Dermis blood vessel endothelial cell (primary cell): ENCODE measurements at places on chromosomes 12 and 14.

GRCh38 chr12:53551889-53552291 is 44.6 kb upstream of the NPFF start:
- DNase-seq, result no peak

- DNase-seq, result no peak
These were observed 79.2 kb downstream of the ASCL1 start for GRCh38 chr12:103036581-103037214.

DNA sequence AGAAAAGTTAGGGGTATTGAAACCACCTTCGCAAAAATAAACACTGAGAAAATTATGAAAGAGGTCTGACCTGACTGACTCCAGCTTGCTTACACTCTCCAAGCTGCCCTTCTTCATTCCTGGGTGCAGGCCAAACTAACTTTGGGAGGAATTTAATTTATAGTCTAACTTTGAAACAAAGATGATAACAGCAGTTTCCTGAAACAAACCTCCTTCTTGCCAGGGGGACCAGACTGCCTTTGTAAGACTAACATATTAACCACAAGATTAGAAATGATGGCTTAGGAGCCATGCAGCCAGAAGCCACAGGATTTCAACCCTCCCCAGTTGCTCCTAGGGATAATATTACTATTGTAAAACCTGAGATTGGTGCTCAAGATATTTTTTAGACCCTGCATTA is 13.8 kb upstream of the EEA1 start:
- DNase-seq, result no peak

GRCh38 chr14:79161571-79161970 is 991.4 kb downstream of the NRXN3 start:
- peak; percentile 65 for DNase-seq

GRCh38 chr12:11855983-11856374 is 206.5 kb downstream of the ETV6 start:
- DNase-seq, result no peak

GRCh38 chr14:102554821-102555819 is 37.3 kb upstream of the RCOR1 start:
- DNase-seq, result peak; percentile 53

DNA sequence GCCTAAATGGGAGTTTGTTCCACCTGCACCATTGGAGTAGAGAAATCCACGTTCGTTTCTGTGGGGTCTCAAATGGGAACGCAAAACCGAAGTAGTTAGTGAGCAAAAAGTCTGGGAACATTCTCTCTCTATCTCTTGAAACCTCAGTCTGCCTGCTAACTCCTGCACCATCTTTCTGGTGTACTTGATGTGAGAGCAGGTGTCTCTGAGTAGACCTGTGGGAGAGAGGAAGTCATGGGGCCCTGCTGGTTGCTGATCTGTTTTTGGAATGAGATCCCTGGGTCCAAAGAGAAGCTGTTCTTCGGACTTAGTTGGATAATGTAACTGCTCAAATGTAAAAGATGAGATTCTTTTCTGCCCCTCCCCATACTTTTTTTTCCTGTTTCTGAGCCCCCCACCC is 57.3 kb downstream of the MAX start:
- DNase-seq, result no peak

GRCh38 chr12:110217996-110218674 is 62.9 kb upstream of the ATP2A2 start:
- no peak for DNase-seq

DNA sequence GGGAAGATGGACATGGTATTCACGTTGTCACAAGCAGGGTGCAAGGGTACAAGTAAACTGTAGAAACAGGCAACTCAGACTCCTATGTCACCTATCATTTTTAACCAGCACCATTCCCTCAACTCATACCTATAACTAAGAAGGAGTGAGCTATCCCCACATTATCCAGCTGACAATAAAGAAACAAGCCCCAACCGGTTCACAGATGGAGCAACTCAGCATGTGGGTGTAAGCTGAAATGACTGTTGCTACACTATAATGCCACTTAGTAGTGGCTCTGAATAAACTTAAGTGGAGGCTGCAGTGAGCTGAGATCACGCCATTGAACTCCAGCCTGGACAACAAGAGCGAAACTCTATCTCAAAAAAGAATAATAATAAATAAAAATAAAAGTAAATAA is 829.5 kb upstream of the MDGA2 start:
- no peak for DNase-seq

GRCh38 chr12:1474574-1475153 is 119.7 kb downstream of the FBXL14 start:
- DNase-seq, result peak; percentile 63

- DNase-seq, result no peak
These were observed 87.9 kb upstream of the AVPR1A start for GRCh38 chr12:63238892-63239291.

- no peak for DNase-seq
These were observed 171.8 kb downstream of the BTG1 start for GRCh38 chr12:91973813-91974212.

- DNase-seq, result no peak
These were observed 87.2 kb downstream of the TSPAN8 start for GRCh38 chr12:71070416-71071128.

DNA sequence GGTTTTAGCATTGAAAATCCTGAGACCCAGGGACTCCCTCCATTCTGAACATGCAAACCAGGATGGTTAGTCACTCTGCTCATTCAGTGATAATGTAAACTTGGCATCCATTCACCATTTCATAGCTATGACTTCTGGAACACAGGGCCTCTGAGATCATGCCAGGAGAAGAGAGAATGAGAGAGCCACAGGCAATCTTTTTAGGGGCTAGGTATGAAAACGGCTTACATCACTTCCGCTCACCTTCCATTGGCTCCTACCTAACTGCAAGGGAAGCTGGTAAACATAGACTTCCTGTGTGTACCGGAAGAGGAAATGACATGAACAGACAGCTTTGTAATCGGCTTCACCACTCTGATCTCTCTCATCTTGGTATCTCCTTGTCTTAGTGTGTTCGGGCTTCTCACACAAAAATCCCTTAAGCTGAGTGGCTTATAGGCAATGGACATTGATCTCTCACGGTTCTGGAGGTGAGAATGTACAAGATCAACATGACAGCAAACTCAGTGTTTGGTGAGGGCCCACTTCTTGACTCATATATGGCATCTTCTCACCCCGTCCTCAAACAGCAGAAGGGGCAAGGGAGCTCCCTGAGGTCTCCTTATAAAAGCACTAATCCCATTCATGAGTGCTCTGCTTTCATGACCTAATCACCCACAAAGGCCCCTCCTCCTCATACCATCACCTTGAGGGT is 465.9 kb upstream of the TBX3 start:
- no peak for DNase-seq

DNA sequence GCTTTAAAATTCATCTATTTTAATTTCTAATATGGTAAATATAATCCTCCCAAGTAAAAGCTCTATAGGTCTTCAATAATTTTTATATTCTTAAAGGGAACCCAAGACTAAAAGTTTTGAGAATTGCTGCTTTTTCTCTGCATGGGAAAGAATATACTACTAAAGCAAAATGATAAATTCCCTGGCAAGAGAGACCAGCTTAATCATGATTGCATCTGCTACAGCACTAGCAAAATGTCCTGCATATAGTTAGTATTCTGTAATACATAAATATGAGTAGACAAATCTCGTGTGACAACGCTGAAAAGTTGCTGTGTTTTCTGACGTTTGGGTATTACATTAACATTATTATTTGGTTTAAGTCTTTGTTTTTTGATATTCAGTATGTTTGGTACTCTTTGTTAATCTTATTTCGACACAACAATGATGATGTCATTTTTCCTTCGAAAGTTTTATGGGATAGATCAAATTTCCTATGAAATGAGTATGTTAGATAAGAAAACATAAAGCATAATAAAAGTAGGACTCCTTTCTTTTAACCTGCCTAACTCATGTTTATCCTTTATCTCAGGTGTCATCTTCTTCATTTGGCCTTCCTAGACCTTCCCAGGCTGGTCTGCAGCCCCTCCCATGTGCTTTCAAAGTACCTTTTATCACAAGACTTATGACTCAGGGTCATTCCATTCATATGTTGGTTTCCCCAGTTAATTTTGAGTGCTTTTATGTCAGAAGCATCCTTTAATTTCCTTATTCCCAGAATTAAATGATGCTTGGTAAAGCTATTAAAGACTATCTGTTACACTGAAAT is 321.9 kb downstream of the RAD51B start:
- no peak for DNase-seq

- no peak for DNase-seq
These were observed 74.7 kb downstream of the E2F7 start for GRCh38 chr12:76990716-76991115.

GRCh38 chr14:104871656-104872468 is 6.8 kb downstream of the CEP170B start:
- DNase-seq, result no peak

GRCh38 chr12:59322473-59322872 is 273.4 kb upstream of the SLC16A7 start:
- DNase-seq, result no peak

DNA sequence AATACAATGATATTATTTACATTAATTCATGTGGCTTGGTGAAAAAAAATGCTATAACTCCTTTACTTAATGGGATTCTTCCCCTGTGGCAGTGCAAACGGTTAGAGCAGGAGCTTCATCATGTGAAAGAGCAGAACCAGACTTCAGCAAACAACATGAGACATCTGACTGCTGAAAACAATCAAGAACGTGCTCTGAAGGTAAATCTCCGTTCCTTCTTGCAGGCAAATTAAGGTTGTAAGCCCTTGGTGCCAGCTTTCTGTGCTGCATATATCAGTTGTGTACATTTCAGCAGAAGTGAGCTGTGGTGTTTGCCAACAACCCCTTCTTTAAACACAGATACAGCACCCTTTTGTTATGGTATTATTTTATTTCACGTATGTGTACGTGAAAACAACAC is 171.7 kb downstream of the MIPOL1 start:
- DNase-seq, result no peak

GRCh38 chr12:132550014-132550802 is 60.2 kb downstream of the LRCOL1 start:
- no peak for DNase-seq

GRCh38 chr14:94062344-94062940 is 18.6 kb downstream of the DDX24 start:
- DNase-seq, result peak; percentile 43

GRCh38 chr14:68231898-68232297 is 412.3 kb downstream of the RAD51B start:
- no peak for DNase-seq

- DNase-seq, result no peak
These were observed 82.6 kb upstream of the KCNH3 start for GRCh38 chr12:49456131-49456679.

DNA sequence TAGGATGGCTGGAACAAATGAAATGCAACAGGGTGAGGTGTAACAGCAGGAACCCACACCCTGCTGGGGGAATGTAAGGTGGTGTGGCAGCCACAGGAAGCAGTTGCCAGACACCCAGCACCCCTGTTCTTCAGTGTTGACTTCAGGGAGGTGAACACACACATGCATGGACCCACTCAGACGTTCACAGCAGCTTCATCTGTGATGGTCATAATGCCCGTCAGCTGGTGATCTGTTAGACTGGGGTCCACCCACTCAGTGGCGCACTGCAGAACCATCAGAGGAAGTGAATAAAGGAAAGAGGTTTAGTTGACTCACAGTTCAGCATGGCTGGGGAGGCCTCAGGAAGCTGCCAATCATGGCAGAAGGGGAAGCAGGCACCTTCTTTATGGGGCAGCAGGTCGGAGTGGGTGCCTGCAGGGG is 22.7 kb upstream of the TEX22 start:
- DNase-seq, result peak; percentile 72

GRCh38 chr12:89556976-89557375 is 31.1 kb upstream of the POC1B start:
- peak; percentile 81 for DNase-seq

GRCh38 chr12:112570096-112570495 is 151.3 kb downstream of the PTPN11 start:
- DNase-seq, result no peak

- no peak for DNase-seq
These were observed 14.6 kb upstream of the CABP1 start for GRCh38 chr12:120625557-120626419.

DNA sequence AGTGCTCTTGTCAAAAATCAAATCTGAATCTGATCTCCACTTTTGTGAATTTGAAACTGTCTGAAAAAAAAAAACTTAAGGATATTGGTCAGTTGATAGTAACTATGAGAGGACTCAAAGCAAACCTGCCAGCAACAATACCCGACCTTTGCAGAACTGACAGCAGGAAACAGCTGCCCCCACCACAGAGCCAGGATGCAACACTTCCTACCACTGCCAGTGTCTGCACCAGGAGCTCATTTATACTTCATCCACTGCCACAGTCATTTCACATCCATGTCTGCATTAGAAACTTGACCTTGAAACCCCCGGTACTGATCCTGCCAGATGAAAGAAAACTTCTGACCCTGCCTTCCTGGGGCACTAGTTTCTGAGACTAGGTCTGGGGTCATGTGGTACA is 27.4 kb upstream of the RXYLT1 start:
- no peak for DNase-seq

DNA sequence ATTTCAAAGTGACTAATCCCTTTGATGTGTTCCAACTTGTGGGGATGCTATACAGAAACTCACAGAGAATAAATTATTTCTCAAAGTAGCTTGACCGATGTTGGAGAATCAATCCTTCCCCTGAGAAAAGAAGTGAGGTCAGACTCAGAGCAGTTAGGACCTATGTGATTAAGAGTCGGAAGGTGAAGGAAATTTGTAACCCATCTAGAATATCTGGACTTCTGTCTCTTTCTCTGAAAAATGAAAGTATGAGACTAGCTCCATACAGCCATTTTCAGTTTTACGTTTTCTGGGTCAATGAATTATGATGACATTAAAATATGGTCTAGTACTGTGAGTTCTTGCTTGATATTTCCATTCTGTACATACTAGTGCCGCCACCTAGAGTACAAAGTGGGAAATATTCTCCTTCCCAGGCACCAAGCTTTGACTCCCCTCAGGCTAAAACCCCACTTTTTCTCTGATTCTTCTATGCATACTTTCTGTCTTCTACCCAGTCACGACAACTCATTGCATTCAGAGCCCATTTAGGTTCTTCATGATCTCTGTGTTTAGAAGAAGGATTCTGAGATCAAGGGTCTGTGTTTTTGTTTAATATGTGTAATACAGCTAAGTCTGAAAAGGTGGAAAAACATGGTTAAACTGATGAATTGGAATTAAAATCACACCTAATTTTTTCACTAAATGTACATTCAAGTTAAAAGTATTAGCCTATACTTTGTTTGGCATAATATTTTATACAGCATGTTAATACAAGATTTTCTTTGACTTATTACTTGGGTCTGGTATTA is 6.9 kb upstream of the NTS start:
- DNase-seq, result peak; percentile 84

DNA sequence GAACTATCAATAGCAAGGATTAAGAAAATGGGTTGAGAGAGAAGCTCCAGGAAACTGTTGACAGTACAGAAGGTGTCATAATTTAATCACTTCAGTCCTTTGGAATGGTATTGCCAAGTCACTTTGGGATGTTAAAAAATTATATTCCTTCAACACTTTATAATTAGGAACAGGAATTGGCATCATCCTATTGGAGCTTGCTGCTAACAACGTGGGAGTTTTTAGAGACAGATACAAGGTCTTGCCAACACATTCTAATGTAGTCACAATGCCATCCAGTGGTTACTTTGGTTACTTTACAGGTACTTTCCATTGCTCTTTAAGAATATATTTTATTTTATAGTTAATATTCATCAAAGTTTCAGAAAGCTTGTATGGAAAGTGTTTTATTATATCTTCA is 310.1 kb downstream of the SYT1 start:
- peak; percentile 87 for DNase-seq

GRCh38 chr14:73777420-73777819 is 63.2 kb upstream of the PNMA1 start:
- no peak for DNase-seq

- no peak for DNase-seq
These were observed 142.9 kb upstream of the TMPO start for GRCh38 chr12:98372340-98373024.

GRCh38 chr12:88360343-88360742 is 218.2 kb downstream of the TMTC3 start:
- no peak for DNase-seq
